ENCODE measurements at places on chromosomes 3 and 15.

- no peak for DNase-seq
Measured at GRCh38 chr3:36434687-36435426, 54.6 kb downstream of the STAC start.

- no peak for DNase-seq
Measured at GRCh38 chr3:156226676-156227420, 106.5 kb downstream of the KCNAB1 start.

GRCh38 chr3:14403619-14404155 lies 1.3 kb downstream of the SLC6A6 start:
- no peak for DNase-seq

DNA sequence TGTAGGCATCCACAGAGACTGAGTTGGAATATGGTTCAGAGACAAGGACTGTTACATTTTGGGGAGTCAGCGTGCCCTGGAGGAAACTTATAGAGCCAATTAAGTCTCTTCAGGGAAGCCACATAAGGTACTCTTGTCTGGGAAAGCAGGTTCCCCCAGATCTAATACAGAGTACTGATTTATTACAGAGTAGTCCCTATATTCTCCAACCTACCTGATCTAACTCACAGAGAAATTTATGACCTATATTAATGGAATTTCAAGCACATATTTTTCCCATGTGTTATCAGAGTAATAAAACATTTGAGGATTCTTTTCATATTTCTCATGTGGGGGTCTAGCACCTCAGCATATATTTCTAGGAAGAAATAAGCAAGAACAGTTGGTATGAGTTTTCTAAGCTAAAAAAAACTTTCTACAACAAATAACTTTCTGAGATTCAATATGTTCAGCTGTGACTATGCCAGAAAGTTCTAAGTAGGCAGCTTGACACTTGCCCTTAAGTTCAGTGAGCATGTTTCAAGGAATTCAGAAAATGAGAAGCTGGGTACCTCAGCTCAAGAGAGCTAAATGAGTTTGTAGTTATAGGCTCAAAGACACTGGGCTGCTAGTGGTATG lies 75.3 kb upstream of the COL8A1 start:
- DNase-seq: no peak

DNA sequence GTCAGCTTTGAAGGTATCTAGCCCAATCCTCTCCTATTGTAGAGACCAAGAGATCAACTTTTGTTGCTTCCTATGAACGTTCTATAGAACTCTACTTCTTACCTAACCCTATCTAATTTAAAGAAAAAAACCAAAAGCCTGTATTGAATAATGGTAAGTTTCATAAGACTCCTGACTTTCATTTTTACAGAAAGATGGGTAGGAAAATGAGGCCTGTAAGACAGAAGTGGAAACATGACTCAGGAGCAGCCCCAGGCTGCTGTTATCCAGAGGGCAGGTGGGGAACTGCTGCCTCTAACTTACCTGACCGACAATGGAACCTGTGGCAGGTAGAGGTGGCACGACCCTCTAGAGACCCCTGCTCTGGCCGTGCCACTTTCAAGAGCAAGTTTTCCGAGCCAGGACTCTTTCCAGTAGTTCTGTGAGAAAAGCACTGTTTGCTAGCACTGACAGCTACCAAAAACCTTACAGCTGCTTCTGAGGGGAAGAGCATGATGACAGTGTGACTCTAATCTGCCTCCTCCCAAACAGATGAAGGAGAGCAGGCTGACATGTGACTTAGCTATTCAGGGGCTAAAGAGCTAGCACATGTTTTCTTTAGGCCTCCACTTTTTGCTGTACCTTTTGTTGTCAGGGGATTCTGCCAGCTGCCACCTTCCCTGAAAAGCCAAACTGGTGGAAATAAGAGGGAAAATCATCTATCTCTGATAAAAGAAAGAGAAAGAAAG lies 17.5 kb downstream of the POPDC2 start:
- no peak for DNase-seq

DNA sequence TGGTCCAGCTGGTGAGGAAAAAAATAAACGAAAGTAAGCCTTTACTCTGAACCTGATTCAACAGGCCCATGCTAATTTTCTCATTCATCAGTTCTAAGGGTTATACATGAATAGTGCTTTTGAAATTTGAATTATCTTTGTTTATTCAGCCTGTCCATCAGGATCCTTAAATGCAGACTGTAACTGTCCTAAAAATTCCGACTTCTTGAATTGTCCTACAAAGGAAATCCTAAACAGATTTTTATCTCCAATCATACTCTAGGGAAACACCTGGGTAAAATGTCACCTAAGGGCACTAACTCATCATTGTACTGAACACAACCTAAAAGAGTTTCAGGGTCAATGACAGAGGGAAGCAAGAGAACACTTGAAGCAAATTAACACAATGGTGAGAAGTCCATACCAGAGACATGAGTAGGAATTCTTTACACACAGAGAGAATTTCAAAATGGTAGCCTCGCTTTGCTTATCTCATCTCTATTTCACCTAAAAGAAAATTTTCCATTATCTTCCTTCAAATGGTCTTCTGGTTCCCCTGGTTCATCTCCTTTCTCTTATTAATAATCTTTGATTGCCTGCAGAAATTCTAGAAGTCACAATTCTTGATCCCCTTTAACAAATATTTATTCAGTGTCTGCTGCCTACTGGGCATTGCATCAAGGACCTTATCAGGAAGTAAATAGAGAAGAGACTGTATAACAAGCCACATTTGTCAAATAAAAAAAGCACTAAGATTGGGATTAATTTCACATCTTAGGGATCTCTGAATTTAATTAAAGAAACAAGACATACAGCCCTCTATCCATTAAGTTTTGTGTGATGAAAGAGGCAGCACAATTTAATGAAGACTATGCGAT lies 182.7 kb downstream of the MEIS2 start:
- DNase-seq: no peak

GRCh38 chr15:90009301-90010022 lies 8.3 kb downstream of the ZNF710 start:
- DNase-seq: peak; percentile 64

GRCh38 chr3:115814006-115814405 lies 190.7 kb downstream of the GAP43 start:
- DNase-seq: no peak

DNA sequence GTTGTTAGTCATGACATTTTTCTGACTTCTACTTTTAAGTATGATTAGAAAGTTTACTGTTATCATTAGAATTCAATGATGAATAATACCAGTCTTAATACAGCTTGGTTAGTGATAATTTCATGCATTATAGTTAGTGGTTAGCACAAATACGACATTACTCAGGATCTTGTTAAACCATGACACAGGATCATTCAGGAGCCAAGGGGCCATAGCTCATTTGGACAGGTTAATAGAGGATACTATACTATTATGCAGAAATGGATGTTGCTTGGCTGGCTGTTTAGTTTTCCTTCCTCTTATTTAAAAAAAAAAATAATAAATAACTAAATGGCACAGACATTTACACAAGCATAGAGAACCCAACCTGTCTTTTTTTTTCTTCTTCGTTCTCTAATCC lies 55.5 kb downstream of the NSUN3 start:
- no peak for DNase-seq
